ENCODE measurements at places on chromosomes 6 and 20.

GRCh38 chr6:32291543-32291942 lies 67.7 kb upstream of the NOTCH4 start:
- DNase-seq = no peak

DNA sequence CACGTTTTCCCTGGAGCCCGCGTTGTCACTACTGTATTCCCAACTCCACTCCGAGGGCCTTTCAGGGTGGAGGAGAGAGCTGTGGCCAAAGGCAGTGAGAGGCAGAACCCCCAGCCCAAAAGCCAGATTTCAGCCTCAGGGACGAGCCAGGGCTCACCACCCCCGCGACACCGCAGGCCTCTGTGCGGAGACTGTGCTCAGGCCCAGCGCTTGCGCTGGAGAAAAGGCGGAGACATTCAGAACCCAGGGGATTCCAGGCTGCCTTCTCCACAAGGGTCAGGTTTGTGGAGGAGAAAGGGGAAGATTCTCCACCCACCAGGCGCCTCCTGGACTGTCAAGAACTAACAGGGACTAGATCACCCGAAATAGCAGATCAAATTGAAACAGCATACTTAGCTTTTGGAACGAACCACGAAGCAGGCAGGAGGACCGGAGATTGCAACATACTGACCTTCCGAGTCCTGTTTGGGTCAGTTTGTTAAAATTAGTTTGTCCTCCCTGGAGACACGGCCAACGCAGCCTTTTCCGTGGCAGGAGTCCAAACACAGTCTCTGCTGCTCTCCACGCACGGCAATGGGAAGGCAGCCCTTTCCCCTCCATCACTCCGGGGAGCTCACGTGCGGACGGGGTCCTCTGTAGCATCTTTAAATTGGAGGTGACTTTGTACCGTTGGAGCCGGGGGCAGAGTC lies 14.4 kb downstream of the DLL1 start:
- DNase-seq = no peak

DNA sequence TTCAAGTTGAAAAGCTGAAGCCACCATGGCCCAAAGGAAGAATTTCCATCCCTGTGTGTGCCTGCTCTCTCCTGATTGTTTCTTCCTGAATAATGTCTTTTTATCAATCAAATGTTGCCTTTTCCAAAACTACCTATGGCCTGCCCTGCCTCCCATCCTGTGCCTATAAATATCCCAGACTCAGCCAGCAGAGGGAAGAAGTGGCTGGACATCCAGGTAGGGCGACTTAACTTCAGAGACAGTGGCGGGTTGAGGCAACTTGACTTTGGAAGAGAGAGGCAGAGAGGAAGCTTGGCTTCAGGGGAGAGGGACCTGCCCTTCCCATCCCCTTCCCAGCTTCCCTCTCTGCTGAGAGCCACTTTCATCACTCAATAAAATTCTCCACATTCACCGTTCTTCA lies 133.0 kb downstream of the LCA5 start:
- DNase-seq = no peak

DNA sequence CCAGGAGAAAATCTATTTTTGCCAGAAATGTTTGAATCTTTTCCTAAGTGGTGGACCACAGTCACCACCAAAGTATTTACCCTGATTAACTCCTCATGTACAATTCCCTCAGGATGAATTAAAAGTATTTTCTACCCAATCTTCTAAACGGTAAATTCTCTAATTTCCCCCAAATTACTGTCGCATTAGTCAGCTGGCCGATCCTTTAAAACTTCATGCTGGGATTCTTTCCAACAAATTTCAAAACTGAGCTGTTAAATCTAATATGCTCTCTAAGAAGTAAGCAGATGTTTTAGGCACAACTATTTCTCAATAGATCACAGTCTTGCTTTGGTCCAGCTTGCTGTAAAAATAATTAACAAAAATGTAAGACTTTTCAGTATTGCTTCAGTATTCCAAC lies 447.2 kb downstream of the FRK start:
- DNase-seq = no peak

DNA sequence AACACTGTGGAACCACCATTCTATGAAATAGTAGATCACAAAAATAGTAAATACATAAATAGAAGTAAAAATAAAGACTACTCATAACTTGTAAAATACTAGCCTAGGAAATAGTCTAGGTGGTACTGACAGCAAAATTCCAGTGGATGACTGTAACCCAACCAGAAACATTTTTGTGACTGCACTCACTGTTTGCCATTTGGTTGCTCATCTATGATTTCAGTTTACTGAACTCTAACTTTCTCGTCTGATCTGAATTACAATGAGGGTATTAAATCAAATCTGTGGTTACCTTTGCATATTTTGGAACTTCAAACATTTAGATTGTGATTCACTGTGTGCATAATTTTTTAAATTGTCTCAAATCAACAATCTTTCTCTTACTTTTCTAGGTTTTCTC lies 151.1 kb downstream of the KHDC1L start:
- no peak for DNase-seq

- no peak for DNase-seq
Observed at GRCh38 chr6:25336996-25337395, 57.8 kb downstream of the CARMIL1 start.

DNA sequence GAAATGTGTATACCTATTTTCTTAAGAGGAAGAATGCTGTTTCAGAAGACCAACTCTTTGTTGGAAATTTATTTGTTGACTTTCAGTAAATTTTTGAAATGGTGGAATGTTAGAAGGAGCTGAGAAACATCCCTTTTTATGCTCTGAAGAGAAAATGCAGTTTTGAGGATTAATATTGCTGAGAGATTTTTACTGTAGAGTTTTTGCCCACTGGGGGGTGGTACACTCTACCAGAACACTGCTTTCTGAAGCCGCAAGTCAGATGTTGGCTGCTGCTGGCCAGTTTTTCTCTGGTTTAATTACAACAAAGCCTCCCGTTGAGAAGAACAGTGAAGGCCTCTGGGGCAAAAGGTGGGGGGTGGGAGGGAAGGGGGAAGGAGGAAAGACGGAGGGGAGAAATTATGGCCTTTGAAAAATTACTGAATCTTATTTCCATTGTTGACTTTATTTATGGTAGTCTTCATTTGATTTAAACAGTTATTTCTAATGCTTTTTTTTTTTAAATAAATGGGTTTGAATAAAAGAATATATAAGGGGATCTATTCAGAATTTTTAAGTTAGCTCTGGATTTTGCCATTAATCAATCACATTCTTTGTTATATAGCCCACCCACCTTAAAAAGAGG lies 3.0 kb downstream of the FLRT3 start:
- peak; percentile 83 for DNase-seq

DNA sequence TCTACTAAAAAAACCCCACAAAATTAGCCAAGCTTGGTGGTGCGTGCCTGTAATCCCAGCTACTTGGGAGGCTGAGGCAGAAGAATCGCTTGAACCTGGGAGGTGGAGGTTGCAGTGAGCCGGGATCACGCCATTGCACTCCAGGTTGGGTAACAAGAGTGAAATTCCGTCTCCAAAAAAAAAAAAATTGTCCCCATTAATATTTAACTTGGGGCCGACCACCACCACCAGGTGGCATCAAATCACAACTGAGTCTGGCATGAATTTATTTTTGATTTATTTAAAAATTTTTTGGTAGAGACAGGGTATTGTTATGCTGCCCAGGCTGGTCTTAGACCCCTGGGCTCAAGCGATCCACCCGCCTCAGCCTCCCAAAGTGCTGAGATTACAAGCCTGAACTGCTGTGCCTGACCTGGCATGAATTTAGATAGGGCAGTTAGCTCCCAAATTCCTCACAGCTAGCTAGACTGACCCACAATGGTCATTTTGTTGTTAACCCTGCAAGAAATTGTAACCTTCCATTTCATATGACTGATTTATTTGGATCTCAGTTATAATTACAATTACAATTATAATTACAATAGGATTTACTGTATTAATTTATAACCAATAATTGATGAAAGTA lies 17.1 kb upstream of the BEND3 start:
- no peak for DNase-seq

DNA sequence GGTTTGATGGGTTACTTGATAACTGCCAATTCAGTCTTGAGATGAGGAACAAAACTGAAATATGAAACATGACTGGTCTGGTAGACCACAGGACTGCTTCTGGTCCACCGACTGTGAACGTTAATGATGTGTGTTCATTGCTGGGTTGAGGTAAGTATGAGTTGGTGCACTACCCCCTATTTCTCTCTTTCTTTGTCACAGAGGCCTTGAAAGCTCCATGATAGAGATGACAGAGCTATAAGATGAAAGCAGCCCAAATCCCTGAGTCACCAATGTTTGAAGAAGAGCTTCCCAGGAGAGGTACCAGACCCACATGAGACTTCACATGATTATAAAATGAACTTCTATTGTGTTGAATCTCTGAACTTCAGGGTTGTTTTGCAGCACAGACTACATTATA lies 555.5 kb downstream of the PTPRT start:
- no peak for DNase-seq

DNA sequence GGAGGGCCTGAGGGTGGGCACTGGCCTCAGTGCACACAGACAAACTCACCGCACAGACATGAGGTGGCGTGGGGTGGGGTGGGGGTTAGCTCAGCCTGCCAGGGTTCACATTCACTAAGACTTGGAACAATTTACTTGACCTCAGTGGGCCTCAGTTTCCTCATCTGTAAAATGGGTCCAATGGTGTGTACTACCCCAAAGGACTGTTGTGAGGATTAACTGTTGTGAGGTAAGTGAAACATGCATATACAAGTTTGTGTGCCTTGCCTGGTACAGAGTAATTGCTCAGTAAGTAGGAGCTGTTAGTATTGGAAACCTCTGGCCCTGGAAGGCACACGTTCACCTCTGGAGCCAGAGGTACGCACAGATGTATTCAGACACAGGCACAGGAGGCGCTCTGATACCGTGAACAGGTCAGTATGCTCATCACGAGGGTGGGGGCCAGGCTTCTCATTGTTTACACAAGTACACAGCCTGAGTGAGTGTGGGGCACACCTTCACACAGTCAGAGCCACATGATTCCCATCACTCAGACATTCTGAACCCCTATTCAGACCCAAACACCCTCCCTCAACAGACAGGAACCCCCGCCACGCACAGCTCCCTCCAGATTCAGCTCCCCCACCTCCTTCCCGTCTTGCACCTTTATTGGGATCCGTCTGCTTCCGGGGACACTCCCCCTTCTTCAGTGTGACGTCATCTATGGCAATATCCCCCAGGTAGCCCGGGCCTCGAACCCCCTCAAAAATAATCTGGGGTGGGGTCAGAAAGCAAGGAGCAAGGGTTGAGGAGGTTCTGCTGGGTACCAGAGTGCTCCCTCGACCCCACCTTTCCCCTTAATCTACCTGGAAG lies 59.9 kb downstream of the MDGA1 start:
- DNase-seq = no peak

DNA sequence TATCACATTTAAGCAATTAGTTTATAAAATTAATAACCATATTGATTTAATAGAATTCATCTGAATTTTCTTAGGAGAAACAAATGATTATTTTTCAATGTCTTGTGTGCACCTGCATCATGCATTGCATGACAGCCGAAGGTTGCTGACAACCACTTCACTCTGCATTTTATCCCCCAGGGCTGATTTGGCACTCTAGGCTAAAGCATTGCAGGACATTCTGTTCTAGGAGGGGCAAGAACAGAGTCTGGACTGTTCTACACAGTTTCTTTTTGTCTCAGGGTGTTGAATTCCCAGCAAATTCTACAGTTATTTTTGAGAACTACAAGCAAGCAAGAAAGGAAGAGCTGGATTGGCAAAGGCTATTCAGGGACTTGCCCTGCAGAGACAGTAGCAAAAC lies 570.4 kb upstream of the EYS start:
- DNase-seq = no peak

DNA sequence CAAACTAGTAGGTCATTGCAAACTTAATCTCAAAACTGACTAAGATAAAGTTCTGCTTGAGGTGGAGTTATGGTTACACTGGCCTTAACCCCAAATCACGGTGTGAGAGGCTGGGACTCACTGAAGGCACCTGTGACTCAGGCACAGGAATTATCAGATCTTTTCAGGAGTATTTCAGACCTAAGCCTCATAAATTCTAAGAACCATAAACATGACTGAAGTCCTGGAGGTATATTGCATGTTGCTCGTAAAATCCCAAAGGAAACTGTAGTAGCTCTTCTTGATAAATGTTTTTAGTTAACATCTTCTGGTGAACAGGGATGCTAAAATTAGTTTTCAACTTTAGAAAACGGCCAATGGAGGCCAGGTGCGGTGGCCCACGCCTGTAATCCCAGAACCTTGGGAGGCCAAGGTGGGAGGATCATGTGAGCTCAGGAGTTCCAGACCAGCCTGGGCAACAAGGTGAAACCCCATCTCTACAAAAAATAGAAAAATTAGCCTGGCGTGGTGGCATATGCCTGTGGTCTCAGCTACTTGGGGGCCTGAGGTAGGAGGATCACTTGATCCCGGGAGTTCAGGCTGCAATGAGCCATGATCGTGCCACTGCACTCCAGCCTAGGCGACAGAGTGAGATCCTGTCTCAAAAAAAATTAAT lies 36.5 kb downstream of the DZANK1 start:
- DNase-seq = no peak

DNA sequence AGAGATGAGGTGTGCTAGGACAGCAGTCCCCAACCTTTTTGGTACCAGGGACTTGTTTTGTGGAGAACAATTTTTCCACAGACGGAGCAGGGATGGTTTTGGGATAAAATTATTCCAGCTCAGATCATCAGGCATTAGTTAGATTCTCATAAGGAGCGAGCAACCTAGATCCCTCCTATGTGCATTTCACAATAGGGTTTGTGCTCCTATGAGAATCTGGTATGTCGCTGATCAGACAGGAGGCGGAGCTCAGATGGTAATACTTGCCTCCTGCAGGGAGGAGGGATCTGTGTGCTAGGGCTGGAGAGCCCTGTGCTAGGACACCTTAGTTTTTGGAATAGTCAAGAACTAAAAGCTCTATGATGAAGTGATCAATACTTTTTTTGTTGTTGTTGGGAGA lies 2.5 kb downstream of the SMIM13 start:
- DNase-seq = no peak

GRCh38 chr6:39899554-39900295 lies 34.5 kb downstream of the MOCS1 start:
- DNase-seq = no peak

DNA sequence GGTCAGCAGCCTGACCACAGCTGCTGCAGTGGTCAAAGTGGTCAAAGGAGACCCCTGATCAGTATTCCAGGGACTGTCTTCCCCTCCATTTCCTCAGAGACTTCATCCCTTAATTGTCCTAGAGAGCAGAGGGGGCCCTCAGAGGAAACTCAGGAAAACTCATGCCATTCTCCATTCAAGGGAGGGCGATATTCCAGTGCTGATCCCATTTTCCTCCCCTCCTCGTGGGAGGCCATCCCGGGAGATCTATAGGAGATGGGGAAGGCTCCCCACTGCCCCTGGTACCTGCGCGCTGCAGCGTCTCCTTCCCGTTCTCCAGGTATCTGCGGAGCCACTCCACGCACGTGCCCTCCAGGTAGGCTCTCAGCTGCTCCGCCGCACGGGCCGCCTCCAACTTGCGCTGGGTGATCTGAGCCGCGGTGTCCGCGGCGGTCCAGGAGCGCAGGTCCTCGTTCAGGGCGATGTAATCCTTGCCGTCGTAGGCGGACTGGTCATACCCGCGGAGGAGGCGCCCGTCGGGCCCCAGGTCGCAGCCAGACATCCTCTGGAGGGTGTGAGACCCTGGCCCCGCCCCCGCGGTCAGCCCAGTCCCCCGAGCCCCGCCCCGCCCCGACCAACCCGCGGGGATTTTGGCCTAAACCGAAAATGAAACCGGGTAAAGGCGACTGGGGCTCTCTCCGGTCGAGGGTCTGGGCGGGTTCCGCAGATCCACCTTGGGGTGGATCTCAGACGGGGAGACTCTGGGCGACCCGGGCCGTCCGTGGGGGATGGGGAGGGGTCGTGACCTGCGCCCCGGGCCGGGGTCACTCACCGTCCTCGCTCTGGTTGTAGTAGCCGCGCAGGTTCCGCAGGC lies 878 bp downstream of the HLA-C start:
- no peak for DNase-seq

GRCh38 chr6:80468398-80468797 lies 361.9 kb downstream of the BCKDHB start:
- DNase-seq = no peak
